ENCODE measurements at places on chromosomes 2 and 18. TPM values are rescaled to one million over a fixed set of nuclear protein-coding genes. Genes with fewer than 3 reads are reported as not detected.

GRCh38 chr2:234074751-234075517 is 24.4 kb downstream of the SPP2 start:
- H3K27me3 ChIP-seq, result no peaks in the 10 kb centered on the region
- no peak for DNase-seq
- no peak overlapping the region for H3K4me3 ChIP-seq
- no peaks in the 10 kb centered on the region for H3K36me3 ChIP-seq
- no peak overlapping the region for H3K27ac ChIP-seq

DNA sequence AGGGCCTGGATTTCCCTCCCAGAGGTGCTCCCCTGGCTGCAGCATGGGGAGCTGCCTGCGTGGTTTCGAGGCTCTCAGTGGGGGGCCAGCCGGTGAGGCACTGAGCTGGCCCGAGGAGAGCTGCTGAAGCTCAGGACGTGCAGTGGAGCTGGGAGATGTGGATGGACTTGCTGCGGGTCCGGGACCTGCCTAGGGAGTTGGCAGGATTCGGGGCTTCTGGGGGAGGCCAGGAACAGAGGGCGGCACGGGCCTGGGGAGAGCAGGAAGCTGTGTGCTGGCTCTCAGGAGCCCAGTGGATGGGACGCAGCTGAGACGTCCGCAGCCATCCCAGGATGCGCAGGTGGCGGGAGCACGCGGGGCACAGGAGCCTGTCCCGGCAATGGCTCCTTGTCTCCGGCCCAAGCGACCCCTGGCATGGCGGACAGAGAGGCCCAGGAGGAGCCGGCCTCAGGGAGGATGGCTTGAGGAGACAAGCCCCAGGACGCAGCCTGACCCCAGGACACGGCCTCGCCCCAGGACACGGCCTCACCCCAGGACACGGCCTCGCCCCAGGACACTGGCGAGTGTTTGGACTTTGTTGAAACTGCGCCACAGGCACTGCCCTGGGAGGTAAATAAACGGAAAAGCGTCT is 116.1 kb downstream of the NFATC1 start:
- no peaks in the 10 kb centered on the region for H3K36me3 ChIP-seq
- no peak overlapping the region for H3K27ac ChIP-seq
- H3K4me3 ChIP-seq, result no peak overlapping the region
- peaks cover 56% of the 10 kb centered on the region for H3K27me3 ChIP-seq
- no peak for DNase-seq

DNA sequence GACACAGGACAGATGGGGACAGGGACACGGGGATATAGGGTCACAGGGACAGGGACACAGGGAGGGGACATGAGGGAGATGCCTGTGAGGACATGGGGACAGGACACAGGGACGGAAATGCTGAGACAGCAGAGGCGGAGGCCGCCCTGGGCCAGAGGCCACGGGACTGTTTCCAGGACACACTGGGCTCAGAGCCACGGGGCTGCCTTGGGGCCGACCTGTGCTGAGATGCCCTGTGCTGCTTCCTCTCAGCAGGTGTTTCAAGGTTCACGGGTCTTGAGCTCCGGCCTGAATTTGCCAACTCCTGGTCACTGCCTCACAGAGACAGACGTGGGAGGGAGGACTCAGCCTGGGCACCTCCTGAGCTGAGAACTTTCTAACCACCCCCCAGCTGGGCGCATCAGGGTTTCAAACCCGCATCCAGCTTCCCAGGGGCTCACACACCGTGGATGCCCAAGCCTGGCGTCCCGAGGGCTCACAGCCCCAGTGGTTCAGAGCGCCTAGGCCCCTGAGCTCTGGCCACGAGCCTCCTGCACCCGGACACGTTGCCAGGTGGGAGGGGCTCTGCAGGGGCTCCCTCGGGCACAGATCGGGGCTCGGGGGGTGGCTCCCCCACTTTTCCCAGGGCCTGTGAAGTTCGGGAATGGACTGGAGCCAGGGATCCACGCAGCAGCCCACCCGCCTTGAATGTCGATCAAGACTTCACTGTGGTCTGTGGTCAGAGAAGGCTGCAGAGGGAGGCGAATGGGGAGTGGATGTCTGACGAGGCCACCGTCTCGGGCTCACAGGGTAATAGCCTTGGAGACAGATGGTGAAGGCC is 64.1 kb downstream of the SLC66A2 start:
- H3K4me1 ChIP-seq, result no peaks in the 10 kb centered on the region
- no peaks in the 10 kb centered on the region for H3K36me3 ChIP-seq
- H3K4me3 ChIP-seq, result no peak overlapping the region
- no peak overlapping the region for H3K27ac ChIP-seq

DNA sequence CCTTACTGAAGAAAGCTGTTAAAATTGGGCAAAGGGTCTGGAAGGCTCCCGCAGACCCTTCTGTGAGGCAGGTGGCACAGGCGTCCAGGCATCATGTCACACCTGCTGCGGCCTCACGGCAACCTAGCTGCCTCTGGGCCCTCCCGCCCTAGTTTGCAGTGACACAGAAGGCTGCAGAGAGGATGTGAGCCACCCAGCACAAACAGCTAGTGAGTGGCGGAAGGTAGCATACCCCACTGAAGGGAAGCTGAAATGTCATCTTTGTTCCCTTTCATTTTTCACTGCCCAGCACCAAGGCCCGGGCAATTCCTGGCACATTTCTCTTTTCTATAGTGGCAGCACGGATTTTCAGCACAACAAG is 53.8 kb downstream of the TRAPPC12 start:
- no peak overlapping the region for H3K27ac ChIP-seq
- H3K4me3 ChIP-seq, result no peak overlapping the region
- no peaks in the 10 kb centered on the region for H3K27me3 ChIP-seq
- no peaks in the 10 kb centered on the region for H3K36me3 ChIP-seq
- no peak for DNase-seq

DNA sequence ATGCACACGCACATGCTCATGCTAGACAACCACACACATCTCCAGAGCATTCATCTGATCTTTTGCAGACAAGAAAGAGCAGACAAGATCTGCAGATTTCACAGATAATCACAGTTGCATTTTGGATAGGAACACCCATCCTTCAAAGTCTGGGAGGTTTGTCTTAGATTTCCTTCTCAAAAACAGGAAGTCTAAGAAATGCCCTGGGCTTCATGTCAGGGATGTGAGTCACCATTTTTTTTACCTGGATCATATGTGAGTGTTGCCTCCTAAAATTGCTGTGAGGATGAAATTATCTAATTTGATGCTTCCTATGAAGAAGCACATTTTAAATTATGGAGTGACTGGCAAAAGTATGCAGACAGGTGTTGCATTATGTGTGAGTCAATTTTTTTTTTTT is 46.1 kb downstream of the SRD5A2 start:
- H3K27ac ChIP-seq, result no peak overlapping the region
- peaks cover 11% of the 10 kb centered on the region for H3K4me1 ChIP-seq
- H3K4me3 ChIP-seq, result no peak overlapping the region
- no peaks in the 10 kb centered on the region for H3K36me3 ChIP-seq
- no peaks in the 10 kb centered on the region for H3K27me3 ChIP-seq

DNA sequence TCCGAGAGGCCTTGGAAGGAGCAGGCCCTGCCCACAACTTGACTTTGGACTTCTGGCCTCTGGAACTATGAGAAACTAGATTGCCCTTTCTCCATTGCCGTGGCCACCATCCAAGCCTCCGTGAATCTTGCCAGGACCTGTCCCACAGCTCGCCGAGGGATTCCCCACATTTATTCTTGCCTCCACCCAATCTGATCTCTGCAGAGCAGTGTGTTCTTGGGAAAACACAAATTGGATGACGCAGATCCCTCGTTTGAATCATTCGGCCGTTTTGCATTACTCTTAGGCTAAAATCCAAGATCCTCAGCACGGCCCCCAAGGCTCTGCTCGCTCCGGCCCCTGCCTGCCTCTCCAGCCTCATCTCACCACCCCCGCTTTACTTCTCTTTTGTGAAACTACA is 364.2 kb downstream of the ZNF516 start:
- peaks cover 46% of the 10 kb centered on the region for H3K27me3 ChIP-seq
- no peak overlapping the region for H3K27ac ChIP-seq
- H3K4me1 ChIP-seq, result no peaks in the 10 kb centered on the region
- no peaks in the 10 kb centered on the region for H3K36me3 ChIP-seq

- H3K27ac ChIP-seq, result no peak overlapping the region
- DNase-seq, result no peak
- peaks cover 10% of the 10 kb centered on the region for H3K27me3 ChIP-seq
- H3K4me1 ChIP-seq, result no peaks in the 10 kb centered on the region
- no peaks in the 10 kb centered on the region for H3K36me3 ChIP-seq
These were observed 11.3 kb downstream of the SLC14A2 start for GRCh38 chr18:45626330-45627203.

DNA sequence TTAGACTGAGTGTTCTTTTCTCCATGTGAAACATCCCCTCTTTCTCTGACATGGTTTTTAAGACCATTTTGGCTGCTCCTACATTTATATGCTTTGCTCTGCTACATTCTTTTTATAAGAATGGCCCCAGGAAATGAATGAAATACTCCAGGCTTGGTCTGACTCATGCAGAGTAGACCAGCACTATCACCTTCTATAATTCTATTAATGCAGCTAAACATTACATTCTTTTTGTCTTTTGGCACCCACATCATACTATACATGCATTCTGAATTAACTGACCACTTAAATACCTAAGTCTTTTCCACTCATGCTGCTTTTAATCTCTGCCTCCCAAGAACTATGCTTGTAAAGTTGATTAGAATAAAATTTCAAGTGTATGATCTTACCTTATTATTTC is 94.1 kb downstream of the AAK1 start:
- peak; percentile 47 for DNase-seq
- H3K4me3 ChIP-seq, result no peak overlapping the region
- 0 out of 2 replicates have a peak, but pooled peaks cover 8% of the 10 kb centered on the region for H3K36me3 ChIP-seq
- H3K27ac ChIP-seq, result 0 out of 2 replicates have a peak overlapping the region, but pooled peaks have one; percentile 9
- no peaks in the 10 kb centered on the region for H3K27me3 ChIP-seq
- H3K4me1 ChIP-seq, result peaks cover 12% of the 10 kb centered on the region

DNA sequence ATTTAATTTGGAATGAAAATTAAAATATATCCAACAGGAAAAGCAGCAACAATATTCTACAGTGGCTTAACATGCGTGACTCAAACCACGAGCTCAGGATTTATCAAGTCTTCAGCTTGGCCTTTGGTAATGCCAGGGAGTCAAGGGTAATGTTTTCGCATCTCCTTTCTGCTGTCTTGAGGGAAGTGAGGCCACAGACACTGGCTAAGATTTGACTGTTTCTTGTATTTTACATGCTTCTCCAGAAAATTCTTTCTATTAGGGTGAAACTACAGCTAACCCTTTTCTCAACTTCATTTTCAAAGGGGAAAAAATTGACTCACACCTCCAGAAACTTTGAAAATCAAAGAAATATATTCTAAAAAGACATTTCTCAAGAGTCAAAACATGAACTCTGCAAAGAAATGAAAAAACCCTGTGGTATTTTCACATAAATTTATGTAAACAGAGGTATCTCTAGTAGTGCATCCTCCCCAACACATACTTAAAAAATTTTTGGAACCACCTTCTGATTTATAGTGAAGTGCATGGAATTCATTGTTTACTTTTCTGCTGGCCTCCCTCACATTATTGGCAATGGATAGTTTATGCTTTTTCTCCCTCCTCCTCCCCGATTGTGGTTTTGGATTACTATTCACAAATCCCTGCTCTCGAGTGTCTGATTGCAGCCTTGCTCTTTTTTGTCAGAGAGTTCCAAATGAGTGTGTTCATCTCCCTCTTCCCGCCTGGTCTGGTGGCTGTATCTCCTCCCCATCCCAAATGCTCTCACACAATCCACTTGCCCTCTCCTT is 48.7 kb downstream of the DPP4 start:
- H3K4me1 ChIP-seq, result no peaks in the 10 kb centered on the region
- no peak overlapping the region for H3K4me3 ChIP-seq
- no peaks in the 10 kb centered on the region for H3K36me3 ChIP-seq
- no peak for DNase-seq

DNA sequence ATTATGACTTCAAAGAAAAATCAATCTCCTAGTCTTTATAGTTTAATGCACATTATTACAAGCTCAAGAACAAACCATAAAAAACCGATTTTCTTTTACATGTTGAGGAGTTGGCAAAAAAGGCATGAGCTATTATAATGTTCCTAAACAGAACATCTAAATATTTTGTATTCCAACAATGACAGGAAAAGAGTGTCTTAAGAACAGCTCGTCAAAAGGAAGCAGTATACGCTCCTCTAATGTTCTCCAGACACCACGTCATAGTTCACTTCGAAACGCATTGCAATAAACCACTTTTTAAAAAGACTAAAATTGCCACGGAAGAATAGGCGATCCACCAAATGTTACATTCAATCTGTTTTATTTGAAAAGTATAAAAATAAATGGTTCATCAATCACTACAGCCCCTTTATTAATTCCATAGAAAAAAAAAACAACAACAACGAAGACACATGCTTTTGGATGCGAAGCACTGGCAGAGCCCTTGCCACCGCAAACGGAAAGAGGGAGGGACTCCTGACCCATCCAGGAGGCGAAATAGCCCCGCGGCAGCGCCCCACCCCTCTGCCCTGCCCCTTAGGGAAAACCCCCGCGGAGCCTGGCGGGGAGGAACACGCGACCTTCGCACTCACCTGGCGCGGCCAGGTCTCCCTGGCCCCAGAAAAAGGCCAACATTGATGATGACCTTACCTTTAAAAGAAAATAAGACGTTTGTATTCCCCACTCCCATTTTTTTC is 45.8 kb downstream of the MBP start:
- H3K36me3 ChIP-seq, result peaks cover 17% of the 10 kb centered on the region
- peak overlapping the region; percentile 95 for H3K27ac ChIP-seq
- H3K4me3 ChIP-seq, result peak overlapping the region; percentile 54
- H3K27me3 ChIP-seq, result no peaks in the 10 kb centered on the region
- peaks cover 59% of the 10 kb centered on the region for H3K4me1 ChIP-seq
- peak; percentile 50 for DNase-seq

DNA sequence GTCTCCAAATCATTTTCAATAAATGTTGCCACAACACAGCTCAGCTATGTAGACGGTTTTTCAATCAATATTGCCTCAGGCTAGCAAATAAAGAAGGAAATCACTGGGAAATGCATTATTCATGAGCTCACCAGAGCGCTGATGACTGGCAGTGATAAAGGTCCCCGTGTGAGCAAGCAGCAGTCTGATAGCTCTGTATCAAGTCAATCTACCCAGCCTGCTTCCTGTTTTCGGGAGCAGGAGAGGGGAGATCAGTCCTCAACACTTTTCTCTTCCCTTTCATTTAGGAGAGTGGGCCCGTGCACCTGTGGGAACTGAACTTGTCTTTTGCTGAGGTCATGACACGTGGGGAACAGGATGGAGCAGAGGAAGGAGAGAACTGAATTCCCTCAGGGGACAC is 253.9 kb upstream of the SIX2 start:
- 0 out of 2 replicates have a peak overlapping the region, but pooled peaks have one; percentile 11 for H3K27ac ChIP-seq
- H3K27me3 ChIP-seq, result no peaks in the 10 kb centered on the region
- DNase-seq, result peak; percentile 95
- peaks cover 32% of the 10 kb centered on the region for H3K4me1 ChIP-seq
- no peaks in the 10 kb centered on the region for H3K36me3 ChIP-seq

- H3K27ac ChIP-seq, result no peak overlapping the region
- H3K4me3 ChIP-seq, result no peak overlapping the region
- no peaks in the 10 kb centered on the region for H3K4me1 ChIP-seq
- DNase-seq, result no peak
- H3K27me3 ChIP-seq, result no peaks in the 10 kb centered on the region
- no peaks in the 10 kb centered on the region for H3K36me3 ChIP-seq
These were observed 87.6 kb upstream of the GALNT5 start for GRCh38 chr2:157169889-157170288.

GRCh38 chr2:61411109-61411508 is 59.8 kb downstream of the USP34 start:
- H3K4me1 ChIP-seq, result no peaks in the 10 kb centered on the region
- no peak overlapping the region for H3K4me3 ChIP-seq
- no peaks in the 10 kb centered on the region for H3K36me3 ChIP-seq

ANKRD30B gene
- not detected for total RNA-seq

EDAR gene
- total RNA-seq, result not detected

TCF23 gene
- not detected for total RNA-seq

BZW1 gene
- 274 TPM for total RNA-seq

WNT6 gene
- total RNA-seq, result 0.33 TPM

ANKRD53 gene
- total RNA-seq, result not detected

IL36B gene
- not detected for total RNA-seq

SIX3 gene
- total RNA-seq, result 1.4 TPM
